ENCODE measurements at places on chromosomes 16 and 17.

DNA sequence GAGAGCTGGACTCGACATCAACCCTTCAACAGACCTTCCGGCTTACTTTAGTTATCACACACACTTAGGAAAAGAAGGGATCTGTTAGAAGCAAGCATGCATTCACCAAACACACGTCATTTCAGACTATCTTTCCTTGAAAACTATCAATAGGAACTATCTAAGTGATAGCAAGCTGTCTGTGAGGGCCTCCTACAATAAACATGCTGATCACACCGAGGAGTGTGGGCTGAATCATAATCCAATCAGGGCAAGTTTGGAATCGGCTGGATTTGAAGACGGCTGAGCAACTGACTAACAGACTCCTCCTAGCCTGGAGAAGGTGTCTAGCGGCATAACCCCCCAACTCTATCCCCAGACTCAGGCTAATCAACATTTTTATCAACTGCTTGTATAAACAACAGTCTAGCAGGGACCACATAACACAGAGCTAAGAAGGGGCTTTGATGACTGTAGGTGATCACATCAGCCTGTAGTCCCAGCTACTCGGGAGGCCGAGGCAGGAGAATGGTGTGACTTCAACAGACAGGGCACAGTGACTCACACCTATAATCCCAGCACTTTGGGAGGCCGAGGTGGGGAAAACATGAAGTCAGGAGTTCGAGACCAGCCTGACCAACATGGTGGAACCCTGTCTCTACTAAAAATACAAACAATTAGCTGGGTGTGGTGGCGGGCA, 14.1 kb downstream of the NXN start:
- H3K4me3 ChIP-seq = no peak overlapping the region
- no peak for DNase-seq
- no peaks in the 10 kb centered on the region for H3K36me3 ChIP-seq
- no peak overlapping the region for H3K27ac ChIP-seq
- 0 out of 2 replicates have a peak, but pooled peaks cover 3% of the 10 kb centered on the region for H3K4me1 ChIP-seq
- no peaks in the 10 kb centered on the region for H3K27me3 ChIP-seq

DNA sequence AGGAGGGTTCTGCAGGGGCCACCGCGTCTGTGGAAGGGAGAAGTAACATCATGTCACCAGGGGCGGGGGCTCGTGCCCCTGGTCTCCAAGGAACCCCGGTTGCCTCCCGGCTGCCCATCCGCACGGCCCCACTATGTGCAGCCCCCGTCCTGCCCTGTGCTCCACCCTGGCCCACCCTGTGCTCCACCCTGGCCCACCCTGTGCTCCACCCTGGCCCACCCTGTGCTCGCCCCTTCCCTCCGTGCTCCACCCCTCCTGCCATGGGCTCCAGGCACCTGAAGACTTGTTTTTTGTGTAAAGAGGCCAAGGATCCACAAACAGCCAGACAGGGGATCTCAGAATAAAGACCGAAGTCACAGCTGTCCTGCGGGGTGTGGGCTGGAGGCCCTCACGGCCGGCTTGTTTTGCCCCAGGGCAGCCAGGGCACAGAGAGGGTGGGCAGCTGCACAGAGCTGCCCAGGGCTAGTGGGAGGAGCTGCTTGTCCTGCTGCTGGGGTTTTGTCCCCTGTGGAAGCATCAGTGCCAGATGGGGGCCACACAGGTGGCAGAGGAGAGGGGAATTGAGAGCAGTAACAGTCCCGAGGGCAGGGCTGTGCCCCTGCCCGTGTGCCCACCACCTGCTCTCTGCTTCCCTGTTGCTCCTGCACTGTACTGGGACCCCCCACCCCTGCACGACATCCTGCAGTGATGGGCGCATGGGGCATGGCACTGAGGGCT, 147.0 kb upstream of the CIBAR2 start:
- DNase-seq = no peak
- H3K27me3 ChIP-seq = no peaks in the 10 kb centered on the region
- H3K27ac ChIP-seq = no peak overlapping the region
- H3K4me3 ChIP-seq = no peak overlapping the region
- H3K36me3 ChIP-seq = no peaks in the 10 kb centered on the region

GRCh38 chr16:55039931-55040330, 109.3 kb downstream of the IRX5 start:
- no peak overlapping the region for H3K4me3 ChIP-seq
- H3K27me3 ChIP-seq = no peaks in the 10 kb centered on the region
- no peaks in the 10 kb centered on the region for H3K4me1 ChIP-seq
- no peaks in the 10 kb centered on the region for H3K36me3 ChIP-seq
- H3K27ac ChIP-seq = no peak overlapping the region
- peak; percentile 10 for DNase-seq

DNA sequence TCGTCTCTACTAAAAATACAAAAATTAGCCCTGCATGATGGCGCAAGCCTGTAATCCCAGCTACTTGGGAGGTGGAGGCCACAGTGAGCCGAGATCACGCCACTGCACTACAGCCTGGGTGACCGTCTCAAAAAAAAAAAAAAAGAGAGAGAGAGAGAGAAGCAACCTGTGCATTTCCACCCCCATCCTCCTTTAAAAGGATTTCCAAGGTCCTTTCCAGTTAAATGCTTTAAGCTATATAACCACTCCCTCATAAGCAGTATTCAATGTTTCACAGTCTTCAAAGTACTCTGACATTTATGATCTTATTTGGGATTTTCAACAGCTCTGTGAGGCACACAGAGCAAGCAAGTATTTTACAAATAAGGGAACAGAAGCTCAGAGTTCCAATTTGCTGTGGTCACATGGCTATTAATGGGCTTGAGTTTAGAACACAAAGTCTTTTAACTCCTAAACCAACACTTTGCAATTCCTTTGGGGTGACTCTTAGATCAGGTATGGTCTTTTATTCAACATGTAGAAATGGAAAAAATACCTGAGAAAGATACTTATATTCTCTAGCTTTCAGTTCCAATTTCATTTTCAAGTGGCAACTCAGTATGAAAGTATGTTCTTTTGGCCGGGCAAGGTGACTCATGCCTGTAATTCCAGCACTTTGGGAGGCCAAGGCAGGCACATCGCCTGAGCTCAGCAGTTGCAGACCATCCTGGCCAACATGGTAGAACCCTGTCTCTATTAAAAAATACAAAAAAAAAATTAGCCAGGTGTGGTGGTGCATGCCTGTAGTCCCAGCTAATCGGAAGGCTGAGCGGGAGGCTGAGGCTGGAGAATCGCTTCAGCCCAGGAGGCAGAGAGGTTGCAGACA, 31.3 kb downstream of the SPOP start:
- peaks cover 4% of the 10 kb centered on the region for H3K36me3 ChIP-seq
- H3K4me3 ChIP-seq = peak overlapping the region; percentile 23
- no peaks in the 10 kb centered on the region for H3K27me3 ChIP-seq
- H3K27ac ChIP-seq = peak overlapping the region; percentile 81
- peaks cover 49% of the 10 kb centered on the region for H3K4me1 ChIP-seq

GRCh38 chr17:11986942-11987329, 10.3 kb downstream of the ZNF18 start:
- no peaks in the 10 kb centered on the region for H3K4me1 ChIP-seq
- no peak overlapping the region for H3K4me3 ChIP-seq
- no peak overlapping the region for H3K27ac ChIP-seq
- peaks cover 4% of the 10 kb centered on the region for H3K36me3 ChIP-seq

- no peak for DNase-seq
- no peak overlapping the region for H3K4me3 ChIP-seq
- no peak overlapping the region for H3K27ac ChIP-seq
- no peaks in the 10 kb centered on the region for H3K27me3 ChIP-seq
Observed at GRCh38 chr16:3781421-3781820, 64.1 kb upstream of the TRAP1 start.

DNA sequence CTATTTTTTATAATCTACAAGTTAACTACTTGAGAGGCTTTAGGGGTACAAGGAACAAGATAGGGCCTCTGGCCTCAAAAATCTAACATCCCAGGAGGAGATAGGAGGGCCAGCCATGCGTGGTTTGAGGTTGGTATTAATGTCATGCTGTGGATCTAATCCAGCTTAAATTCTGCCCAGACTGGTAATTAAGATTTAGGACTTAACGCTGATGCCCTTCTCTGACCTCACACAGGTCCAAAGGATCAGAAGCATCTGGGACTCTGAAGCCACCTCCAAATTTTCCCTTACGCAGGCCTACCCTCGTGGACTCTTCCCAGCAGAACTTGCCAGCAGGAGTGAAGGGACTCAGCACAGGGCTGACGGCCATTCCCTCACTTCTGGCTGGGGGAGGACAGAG, 15.1 kb downstream of the SLC6A4 start:
- H3K4me3 ChIP-seq = no peak overlapping the region
- no peaks in the 10 kb centered on the region for H3K4me1 ChIP-seq
- H3K27ac ChIP-seq = no peak overlapping the region
- no peak for DNase-seq
- H3K36me3 ChIP-seq = no peaks in the 10 kb centered on the region

DNA sequence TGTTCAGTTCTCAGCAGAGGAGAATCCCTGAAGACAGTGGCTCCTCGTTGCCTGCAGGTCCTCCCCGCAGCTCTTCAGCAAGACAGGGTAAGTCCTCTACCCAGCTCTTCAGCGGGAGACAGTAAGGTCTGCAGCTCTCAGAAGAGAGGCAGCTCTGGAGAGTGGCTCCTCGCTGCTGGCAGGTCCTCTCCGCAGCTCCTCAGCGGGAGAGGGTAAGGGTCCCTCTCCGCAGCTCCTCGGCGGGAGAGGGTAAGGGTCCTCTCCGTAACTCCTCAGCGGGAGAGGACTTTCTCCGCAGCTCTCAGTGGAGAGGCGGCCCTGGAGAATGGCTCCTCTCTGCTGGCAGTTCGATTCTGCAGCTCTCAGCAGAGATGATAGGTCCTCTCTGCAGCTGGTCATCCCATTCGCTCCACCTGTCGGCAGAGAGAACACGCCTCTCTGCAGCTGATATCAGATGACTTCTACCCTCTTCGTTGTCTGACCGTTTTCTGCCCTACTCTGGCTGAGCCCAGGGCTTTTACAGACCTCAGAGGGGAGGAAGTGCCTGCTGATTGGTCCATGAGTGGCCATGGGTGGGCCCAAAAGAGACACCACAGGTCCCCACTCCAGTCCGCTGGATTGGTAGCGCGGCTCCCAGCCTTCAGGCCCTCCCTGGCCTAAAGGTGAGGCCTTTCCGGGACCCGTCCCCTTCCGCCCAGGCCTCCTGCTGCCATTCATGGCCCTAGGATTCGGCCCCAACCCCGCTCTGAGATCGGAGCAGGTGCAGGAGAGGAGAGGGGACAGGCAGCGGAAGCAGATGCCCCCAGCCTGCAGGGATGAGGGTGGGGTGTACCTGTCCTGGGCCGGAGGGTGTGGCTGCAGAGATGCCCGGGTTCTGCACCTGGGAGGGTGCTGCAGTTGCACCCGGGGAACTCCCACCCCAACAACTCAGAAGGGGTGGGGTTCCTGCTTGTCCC, 11.9 kb upstream of the SHCBP1 start:
- H3K36me3 ChIP-seq = no peaks in the 10 kb centered on the region
- H3K4me3 ChIP-seq = no peak overlapping the region
- H3K4me1 ChIP-seq = peaks cover 3% of the 10 kb centered on the region
- no peak overlapping the region for H3K27ac ChIP-seq
- H3K27me3 ChIP-seq = 0 out of 2 replicates have a peak, but pooled peaks cover 3% of the 10 kb centered on the region
- DNase-seq = no peak

GRCh38 chr16:69107316-69107962, 2.0 kb downstream of the HAS3 start:
- H3K4me1 ChIP-seq = peaks cover 13% of the 10 kb centered on the region
- no peaks in the 10 kb centered on the region for H3K27me3 ChIP-seq
- no peak overlapping the region for H3K4me3 ChIP-seq
- peaks cover 17% of the 10 kb centered on the region for H3K36me3 ChIP-seq
- no peak for DNase-seq

DNA sequence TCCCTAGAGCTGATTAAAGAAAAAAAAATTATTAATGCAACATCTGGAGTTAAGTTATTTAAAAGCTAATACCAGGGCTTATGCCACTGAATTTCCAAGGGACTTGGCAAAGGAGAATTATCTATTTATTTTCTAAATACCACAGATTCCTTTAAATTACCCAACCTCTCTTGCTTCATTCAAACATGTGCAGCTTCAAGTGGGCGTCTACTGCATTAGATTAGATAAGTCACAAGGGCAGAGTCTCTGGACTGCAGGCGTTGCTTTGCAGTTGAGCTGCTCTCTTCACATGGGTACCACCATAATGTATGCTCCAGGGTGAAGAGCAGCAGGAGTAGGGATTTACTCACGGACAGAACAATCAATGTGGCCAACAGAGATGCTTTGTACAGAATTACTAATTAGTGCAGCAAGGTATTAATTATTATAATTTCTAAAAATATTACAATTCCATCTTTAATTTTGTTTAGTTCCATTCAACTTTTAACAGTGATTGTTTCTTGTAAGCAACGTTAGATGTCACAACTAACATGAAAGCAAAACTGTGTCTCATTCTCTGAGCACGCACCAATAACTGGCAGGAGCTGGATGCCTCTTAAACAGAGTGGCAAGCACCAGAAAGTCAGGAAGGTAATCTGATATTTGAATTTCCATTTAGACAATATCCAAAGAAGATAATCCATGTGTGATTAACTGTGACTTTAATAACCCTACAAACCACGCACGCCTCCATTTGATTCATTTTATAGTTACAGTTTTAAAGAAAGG, 214.2 kb downstream of the STX8 start:
- no peak overlapping the region for H3K4me3 ChIP-seq
- H3K4me1 ChIP-seq = peaks cover 53% of the 10 kb centered on the region
- no peaks in the 10 kb centered on the region for H3K27me3 ChIP-seq
- peak; percentile 46 for DNase-seq

DNA sequence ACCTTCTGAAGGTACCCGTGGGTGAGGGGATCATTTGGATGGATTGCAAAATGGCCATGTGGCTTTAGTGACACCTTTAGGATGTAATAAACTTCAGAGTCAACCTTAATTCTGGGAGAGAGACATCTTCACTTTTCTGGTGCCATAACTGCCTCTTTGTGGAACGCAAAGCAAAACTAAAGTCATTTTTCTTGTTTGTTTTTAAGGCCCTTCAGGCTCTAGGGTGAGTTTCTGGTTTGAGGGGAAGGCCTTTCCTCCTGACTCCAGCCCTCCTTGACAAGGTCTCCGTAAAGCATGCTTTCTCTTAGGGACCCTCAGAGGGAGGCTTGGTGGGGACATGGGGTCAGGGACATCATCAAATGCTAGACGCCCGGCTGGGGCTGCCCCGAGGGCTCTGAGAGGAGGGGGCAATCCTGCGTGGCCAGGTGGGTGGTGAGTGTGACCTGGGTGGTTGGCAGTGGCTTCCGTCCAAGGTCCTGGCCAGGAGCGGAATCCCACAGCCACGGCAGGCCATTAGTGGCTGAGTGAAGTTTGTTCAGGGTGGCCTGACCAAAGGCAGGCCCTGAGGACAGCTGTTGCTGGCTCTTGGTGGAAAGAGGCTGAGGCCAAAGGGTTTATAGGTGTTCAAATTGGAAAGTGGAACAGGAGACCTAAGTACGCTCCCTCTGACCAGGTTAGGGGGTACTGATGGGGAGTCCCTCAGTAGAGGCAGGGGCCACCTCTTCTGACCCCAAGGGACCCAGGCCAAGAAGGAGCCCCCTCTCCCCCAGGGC, 112.2 kb downstream of the METRNL start:
- no peak overlapping the region for H3K27ac ChIP-seq
- no peak for DNase-seq
- H3K36me3 ChIP-seq = no peaks in the 10 kb centered on the region
- no peaks in the 10 kb centered on the region for H3K27me3 ChIP-seq
- H3K4me3 ChIP-seq = no peak overlapping the region

Data from SJSA1 (cell line).